Glomerular endothelial cell (primary cell): ENCODE measurements at places on chromosomes 11 and 22. TPM values are rescaled to one million over a fixed set of nuclear protein-coding genes. Genes with fewer than 3 reads are reported as not detected.

Gene OVOL1
- total RNA-seq, result not detected in 2 replicates

Gene RIC3
- total RNA-seq, result not detected in 2 replicates

Gene TEX12
- total RNA-seq, result 0.23 TPM in 1 of 2 replicates, not detected in the other

Gene FOLR1
- 1.2 TPM in 1 of 2 replicates, not detected in the other for total RNA-seq

Gene ARHGAP20
- 0.29 and 0.70 TPM in 2 replicates for total RNA-seq

Gene TUG1
- 75.1 and 84.8 TPM in 2 replicates for total RNA-seq

Gene PICALM
- 181 and 286 TPM in 2 replicates for total RNA-seq

Gene VPS51
- 318 and 356 TPM in 2 replicates for total RNA-seq

Gene OR8A1
- total RNA-seq, result not detected in 2 replicates

Gene AMOTL1
- total RNA-seq, result 57.1 and 59.3 TPM in 2 replicates

Gene SMIM35
- total RNA-seq, result 0.12 TPM in 1 of 2 replicates, not detected in the other

Gene CRYAB
- total RNA-seq, result 2.1 and 5.0 TPM in 2 replicates

DNA sequence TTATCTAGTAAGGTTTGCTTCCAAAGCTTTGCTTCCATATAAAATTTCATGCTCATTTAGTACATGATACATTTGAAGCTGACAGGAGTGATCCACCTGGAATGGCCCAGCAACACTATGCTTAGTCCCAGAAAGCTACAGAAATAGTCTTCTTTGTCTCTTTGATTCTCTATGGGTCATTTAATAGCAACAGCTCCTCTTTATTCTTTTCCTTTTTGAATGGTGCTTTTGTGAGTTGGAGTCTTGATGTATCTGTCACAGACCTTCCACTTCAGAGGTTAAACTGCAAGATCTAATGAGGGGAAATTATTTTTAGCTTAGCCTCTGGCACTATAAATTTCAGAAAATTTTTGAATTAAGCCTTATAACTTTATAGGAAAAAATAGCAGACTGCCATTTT, 509.5 kb downstream of the KCNA4 start:
- no peak for DNase-seq

- no peak for DNase-seq
Measured at GRCh38 chr11:10686311-10686710, 7.2 kb downstream of the IRAG1 start.

DNA sequence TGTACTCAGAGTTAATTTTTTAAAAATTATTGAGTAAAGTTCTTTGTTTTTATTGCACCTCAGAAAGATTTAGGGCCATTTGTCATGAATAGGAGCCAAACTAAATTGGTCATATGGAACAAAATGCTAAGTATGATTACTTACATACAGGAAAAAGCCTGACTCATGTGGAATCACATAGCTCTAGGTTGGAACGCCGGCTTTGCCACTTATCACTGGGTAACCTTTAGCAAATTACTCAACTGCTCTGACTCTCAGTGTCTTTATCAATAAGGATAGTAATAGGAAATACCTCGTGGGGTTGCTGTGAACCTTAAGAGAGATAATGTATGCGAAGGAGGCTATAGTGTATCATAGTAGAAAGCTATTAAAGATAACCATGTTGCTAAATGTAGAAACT, 638.5 kb downstream of the NELL1 start:
- no peak for DNase-seq

DNA sequence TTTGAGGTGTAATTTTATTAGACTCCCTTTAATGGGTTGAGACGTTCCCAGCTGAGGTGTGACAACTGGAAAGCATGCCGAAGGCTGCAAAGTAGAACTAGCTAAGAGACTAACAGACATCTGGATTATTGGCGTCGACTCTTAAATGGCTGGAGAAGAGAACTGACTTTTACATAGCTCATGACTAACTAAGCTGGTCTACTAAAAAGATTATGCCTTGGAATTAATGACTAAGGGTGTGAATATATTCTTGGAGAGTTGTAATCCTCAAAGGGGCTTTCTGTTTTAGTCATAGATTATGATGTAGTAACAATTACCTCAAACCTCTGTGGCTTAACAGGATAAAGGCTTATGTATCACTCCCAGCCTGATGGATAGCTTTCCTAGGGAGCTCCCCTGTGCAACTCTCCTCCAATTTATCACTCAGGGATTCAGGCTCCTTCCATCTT, 39.5 kb upstream of the SLC5A12 start:
- no peak for DNase-seq

DNA sequence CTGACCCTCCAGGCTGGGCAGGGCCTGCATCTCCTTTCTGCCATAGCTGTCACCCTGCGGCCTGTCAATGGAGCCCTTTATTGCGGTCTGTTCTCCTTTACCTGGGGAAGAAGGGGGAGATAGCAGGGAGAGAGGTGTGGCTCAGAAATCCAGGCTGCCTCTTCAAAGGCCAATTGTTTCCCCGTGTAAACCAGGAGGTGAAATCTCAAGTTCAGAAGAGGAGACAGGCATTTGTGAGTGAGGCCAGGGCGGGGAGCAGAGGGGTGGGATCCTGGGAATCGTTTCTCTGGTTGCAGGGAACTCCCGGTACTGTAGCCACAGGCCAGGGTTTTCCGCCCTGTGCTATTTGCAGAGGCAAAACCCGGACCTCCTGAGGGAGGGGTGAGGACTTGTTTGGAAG, 9.1 kb downstream of the DCPS start:
- no peak for DNase-seq

GRCh38 chr11:60810569-60810968, 25.4 kb downstream of the MS4A10 start:
- DNase-seq, result no peak

- DNase-seq, result no peak
Measured at GRCh38 chr22:24592851-24593558, at the start of gene LRRC75B. TSS of gene LRRC75B (minus strand) at chr22:24593073. CDS start at chr22:24593039, 34 bp downstream.

DNA sequence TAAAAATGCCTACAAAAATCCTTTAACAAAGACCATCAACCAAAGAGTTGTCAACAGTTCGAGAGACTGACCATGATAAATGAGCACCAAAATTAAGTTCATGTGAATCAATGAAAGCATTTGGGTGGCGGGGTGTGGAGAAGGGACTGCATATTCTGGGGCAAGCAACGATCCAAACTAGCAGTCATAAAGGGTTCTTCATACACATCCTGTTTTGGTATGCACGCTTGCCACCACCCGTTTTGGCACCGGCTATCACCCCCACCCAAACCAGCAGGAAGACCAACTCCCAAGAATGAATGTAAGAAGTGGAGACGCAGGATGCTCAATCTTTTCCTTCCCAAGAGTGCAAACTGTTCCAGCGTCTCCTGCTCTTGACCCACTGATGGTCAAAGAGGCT, 80.8 kb downstream of the SGSM3 start:
- DNase-seq, result no peak

GRCh38 chr22:43098356-43098755, 9.2 kb upstream of the TTLL1 start:
- no peak for DNase-seq

DNA sequence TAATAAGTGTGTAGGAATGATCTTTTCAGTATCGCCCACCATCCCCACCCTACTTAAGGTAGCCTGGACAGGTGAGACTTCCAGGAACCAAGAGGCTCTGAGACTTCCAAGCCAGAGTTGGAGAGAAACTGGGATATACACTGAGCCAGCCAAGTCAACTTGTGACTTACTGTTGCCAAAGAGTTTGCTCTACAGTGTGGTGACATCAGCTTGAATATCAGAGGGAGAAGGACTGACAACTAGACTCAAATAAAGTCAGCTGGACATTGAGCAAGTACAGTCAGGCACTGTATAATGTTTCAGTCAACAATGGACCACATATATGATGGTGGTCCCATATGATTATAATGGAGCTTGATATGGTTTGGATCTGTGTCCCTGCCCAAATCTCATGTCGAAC, 1.2 kb upstream of the MMP10 start:
- no peak for DNase-seq

DNA sequence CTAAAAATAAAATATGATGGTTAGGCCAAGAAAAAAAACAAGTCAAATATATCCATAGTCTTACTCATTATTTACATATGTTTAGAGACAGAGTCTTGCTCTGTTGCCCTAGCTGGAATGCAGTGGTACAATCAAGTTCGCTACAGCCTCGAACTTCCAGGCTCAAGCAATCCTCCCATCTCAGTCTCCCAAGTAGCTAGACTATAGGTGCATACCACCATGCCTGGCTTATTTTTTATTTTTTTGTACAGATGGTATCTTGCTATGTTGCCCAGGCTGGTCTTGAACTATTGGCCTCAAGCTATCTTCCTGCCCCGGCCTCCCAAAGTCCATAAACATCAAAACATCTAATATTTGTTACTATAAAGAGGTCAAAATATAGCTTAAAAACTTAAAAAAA, 36.1 kb downstream of the C2CD3 start:
- DNase-seq, result no peak

DNA sequence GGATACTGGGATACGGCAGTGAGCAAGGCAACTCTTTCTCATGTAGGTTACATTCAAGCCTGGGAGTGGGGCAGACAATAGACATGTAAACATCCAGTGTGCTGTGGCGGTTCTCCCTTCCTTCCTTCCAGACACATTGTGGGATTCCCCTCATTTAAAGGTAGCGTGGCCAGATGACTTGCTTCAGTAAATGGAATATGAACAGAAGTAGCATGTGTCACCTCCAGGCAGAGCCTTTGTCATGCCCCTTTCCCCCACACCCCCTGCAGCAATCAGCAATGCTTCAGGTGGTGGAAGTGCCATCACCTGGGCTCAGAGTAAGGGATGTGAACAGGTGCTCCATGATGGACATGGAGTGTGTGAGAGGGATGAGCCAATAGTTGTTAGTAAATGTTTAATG, 34.8 kb upstream of the TTC12 start:
- no peak for DNase-seq

GRCh38 chr11:133955081-133955891, 1.5 kb downstream of the IGSF9B start:
- DNase-seq, result no peak

- no peak for DNase-seq
Measured at GRCh38 chr11:44372989-44373388, 63.0 kb upstream of the ALX4 start.

GRCh38 chr11:12161603-12162350, 51.4 kb downstream of the MICAL2 start:
- no peak for DNase-seq

- DNase-seq, result no peak
Measured at GRCh38 chr11:117183724-117184349, 5.3 kb downstream of the SIDT2 start.

DNA sequence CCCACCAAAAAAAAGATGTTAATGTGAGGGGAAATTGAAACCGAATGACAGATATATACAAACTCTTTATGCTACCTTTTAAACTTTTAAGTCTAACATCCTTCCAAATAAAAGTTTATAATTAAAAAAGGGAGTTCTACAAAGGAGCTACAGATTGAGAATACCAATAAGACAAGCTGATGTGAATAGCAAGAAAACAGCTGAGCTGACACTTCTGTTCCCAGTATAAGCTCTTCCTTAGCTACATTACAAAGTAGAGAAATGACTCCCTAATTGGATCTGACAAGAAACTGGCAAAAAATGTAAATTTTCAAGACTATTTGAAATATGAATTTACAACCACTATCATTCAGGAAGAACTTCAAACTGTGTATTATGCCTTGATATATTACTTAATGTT, 294.6 kb upstream of the SYN3 start:
- DNase-seq, result no peak

DNA sequence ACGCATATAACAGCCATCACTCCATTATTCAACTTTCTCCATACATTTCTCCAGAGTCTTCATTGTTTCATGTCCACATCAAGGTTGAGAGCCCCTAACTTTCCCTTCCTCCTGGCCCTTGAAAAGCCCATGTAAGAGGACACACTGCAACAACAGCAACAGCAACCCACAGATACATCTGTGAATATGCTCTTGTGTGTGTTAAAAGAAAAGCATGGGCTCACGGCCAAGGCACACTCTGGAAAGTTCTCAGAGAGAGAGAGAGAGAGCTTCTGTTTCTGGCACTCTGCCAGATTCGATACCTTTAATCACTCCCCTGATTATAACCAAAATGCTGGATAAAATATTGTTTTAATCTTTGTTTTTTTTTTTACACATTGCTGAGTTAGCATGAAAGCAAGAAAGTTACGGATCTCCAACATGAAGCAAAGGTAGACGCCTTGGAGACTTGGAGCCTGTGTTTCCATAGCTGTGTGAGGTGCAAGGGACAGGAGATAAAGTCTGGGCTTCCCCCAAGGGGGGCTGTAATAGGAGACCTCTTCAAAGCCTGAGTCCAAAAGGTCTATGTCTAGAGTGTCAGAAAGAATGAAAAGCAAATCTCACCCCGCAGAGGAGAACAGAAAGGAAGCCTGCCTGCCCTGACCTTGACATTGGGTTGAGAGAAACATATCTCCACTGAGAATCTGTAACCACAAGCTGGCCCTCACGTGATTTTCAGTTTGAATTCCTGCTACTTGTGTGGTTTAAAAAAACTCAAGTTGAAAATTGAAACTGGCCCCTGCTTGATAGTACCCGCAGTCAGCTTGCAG, 33.7 kb upstream of the MPPED1 start:
- no peak for DNase-seq

GRCh38 chr11:69484427-69485259, 3.2 kb downstream of the LINC01488 start:
- no peak for DNase-seq

DNA sequence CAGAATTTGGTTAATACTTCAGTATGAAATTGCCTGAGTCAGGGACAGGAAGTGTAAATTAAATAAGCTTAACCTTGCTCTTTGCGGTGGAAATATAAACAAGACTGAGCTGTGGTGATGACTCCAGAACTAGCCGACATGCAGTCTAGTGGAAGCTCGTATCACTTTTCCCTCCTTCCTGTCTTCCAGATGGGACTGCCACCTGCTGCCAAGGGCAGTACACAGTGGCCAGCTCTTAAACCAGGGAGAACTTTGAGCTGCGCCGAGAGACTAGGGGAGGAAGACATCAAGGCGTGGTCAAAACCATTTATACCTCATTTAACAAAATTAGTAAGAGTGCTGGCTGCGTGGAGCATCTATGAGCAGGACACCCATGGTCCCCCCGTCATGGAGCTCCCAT, 31.3 kb upstream of the CTTN start:
- DNase-seq, result no peak

DNA sequence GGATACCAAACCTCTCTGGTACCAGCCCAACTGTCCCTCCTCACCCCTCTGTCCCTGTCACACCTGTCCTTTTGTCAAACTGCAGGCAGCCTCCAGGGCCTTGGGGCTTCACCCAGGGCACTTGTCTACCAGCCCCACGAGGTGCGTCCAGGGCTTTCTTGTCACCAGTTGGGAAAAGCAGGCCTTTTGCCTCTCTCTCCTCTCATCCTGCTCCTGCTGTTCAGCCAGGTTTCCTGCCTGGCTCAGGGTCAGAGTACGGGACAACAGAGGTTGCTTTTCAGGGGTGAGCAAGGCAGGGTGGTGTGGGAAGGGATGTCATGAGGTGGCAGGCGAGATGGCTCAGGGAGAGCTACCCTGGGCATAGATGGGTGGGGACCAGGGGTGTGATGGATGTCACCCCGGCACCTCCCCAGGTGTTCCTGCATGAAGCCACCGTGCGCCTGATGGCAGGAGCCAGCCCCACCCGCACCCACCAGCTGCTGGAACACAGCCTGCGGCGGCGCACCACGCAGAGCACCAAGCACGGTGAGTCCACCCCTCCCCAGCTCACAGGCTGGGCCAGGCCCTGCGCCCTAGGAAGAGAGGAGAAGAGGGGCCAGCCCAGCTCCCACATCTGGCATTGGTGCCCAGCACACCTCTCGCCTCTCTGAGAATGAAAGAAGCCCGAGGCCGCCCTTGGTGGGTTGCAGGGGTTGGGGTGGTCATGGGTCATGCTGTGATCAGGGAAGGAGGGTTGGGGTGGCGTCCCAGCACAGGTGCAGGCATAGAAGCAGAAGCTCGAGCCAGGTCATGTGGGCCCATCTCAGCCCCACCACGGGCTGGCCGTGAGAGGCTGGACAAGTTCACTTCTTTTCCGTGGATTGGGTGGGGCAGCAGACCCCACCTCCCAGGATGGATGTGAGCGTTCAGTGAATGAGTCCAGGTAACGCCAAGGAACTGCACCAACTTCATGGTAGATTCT, 10.1 kb downstream of the SHISA8 start:
- no peak for DNase-seq

GRCh38 chr22:31038686-31039085, 42.4 kb upstream of the SMTN start:
- no peak for DNase-seq
